ENCODE measurements at places on chromosomes 1 and 21.

DNA sequence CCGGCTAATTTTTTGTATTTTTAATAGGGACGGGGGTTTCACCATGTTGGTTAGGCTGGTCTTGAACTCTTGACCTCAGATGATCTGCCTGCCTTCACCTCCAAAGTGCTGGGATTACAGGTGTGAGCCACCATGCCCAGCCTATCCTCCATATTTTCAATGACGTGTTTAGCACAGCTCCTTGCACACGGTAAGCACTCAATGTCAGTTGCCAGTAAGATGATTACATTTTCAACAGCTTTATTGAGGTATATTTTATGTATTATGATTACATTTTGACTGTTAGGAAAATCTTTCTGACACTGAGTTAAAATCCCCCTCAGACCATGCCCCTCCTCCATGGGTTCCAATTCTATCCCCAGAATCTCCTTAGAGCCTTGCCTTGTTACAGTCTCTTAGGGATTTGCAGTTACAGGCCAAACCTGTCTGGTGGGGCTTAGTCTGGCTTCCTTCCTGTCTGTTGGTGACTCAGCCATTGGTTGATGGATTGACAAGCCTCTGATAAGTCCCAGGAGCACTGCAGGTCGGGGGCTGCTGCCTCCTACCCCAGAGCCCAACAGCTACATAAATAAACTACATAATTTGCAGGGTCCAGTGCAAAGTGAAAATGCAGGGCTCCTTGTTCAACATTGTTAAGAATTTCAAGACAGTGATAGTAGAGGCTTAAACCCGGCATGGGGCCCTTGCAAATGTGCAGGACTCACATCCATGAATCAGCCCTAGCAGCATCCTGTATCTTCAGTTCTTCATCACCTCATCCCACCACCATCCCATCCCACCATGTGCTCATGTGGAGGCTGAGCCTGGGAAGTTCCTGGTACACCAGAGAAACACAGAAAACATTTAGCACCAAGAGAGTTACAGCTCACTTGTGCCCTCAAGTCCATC lies 23.4 kb downstream of the COA7 start:
- no peak for DNase-seq

DNA sequence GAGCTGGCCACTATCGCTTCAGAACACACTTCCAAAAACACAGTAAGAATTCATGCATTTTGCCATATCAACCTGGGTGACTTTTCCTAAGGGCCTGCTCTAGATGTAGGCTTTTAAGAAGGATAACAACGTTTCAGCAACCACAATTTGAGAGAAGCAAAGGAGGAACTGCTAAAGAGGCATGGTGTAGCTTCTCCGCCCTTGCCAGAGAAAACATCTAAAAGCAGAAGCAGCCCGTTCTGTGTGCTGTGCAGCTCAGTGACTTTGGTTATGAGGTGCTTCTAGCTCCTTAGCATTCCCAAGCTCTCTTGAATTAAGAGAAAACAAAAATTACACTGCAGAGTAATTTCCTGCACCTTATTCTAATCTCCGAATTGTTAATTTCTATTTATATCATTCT lies 2.7 kb downstream of the PER3 start:
- DNase-seq = no peak

- DNase-seq = no peak
These were observed 347.7 kb downstream of the TGFB2 start for GRCh38 chr1:218692808-218693207.

DNA sequence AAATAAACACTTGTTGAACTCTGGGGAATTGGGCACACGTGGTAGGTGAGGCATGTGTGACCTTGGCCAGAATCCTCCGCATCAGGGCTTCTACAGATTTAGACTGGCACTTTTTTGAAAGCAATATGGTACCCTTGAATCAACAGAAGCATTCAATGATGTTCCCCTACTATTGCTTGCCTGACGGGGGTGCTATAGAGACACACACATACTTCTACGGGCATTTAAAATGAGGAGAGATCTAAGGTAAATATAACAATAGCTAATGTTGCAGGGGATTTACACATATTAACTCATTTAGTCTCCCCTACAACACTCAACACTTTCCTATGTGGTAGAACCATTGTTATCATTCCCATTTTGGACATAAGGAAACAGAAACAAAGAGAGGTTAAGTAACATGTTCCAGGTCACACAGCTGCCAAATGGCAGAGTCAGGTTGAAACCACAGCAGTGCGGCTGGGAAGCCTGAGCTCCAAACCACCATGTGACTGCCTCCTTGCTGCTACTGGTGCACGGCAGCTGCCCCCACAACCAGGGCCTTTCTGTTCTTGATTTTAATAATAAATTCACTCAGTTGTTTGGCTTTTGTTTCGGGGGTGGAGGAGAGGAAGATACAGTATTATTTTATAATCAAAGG lies 147.4 kb downstream of the ZNF281 start:
- DNase-seq = no peak

DNA sequence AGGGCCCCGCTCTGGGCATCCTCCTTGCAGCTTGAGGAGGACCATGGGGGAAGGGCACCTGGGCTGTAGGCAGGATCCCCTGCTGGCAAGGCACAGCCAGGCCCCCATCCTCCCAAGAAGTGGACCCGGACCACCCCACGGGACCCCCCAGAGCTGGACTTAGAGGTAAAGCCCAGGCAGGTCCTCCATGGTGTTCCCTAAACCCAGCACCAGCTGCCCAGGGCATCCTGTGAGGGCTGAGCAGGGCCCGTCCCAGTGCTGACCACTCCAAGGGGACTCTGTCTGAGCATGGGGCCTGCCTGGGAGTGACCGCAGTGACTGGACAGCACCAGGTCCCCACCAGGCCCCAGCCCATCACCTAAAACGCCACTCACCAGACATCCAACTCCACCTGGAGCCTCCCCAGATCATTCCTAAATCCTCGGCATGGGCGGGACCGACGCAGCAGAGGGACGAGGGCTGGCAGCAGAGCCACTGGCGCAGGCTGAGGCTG lies 21.3 kb downstream of the COL6A2 start:
- DNase-seq = peak; percentile 36

All from mesothelial cell of epicardium (in vitro differentiated cells).